ENCODE measurements at places on chromosomes 5 and 9.

GRCh38 chr5:82635561-82636288, 357.6 kb upstream of the RPS23 start:
- no peak for DNase-seq

DNA sequence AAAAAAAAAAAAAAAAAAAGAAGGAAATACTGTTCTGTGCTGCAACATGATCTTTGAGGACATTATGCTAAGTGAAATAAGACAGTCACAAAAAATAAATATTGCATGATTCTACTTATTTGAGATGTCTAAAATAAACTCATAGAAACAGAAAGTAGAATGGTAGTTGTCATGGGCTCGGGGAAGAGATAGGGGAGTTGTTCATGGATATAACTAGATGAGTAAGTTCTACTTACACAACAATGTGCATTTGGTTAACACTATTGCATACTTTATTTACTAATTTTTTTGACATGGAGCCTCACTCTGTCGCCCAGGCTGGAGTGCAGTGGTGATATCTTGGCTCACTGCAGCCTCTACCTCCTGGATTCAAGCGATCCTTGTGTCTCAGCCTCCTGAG, 15.2 kb downstream of the MAML1 start:
- no peak for DNase-seq

- DNase-seq: no peak
These were observed 52.1 kb downstream of the PALM2AKAP2 start for GRCh38 chr9:109831998-109832658.

- DNase-seq: no peak
These were observed 464.5 kb downstream of the MTRR start for GRCh38 chr5:8333485-8333884.

- no peak for DNase-seq
These were observed 1682.4 kb downstream of the MAT2B start for GRCh38 chr5:165187815-165188214.

All from ecto neural progenitor cell (in vitro differentiated cells).